ENCODE measurements at places on chromosomes 12 and 14. TPM values are rescaled to one million over a fixed set of nuclear protein-coding genes. Genes with fewer than 3 reads are reported as not detected.

DNA sequence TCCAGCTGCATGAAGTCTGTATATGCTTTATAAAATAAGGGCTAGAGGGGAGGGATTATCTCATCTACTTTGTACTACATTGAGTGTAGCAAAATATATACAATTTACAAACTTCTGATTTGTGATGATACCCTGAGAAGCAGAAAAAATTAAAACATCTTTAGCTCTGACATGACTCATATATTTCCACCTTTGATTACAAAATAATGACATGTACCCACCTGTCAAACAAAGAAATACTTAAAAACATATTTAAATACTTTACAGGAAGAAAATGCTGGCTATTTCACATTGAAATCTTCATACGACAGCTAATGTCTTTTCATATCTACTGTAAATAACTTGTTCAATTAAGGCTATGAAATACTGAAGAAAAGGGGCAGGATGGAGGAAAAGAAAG lies 3.3 kb downstream of the GPR135 start:
- no peak for DNase-seq

DNA sequence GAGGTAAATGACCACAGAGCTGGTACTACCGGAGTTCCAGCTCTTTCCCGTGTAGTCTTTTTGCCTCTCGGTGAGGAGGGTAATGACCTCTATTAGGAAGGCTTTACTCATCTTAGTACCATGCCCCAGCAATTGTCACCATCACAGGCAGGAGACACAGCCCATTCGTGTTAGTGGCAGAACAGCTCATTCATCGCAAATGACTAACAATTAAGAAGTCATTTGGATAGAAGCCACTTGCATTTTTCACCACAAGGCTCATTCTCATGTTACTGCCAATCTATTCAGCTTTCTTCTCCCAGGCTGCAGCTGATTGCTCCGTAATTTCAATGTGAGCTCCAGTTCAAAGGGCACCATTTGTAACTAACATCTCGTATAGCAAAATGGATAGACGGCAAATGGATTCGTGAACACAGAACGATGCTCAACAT lies 718.8 kb upstream of the TMEM132C start:
- peak; percentile 10 for DNase-seq

APOLD1 gene
- 10.6 TPM for total RNA-seq

- no peak for DNase-seq
These were observed 17.6 kb downstream of the MON2 start for GRCh38 chr12:62484233-62484632.

GRCh38 chr14:98379830-98380229 lies 892.2 kb downstream of the BCL11B start:
- no peak for DNase-seq

- DNase-seq: no peak
These were observed 138.7 kb downstream of the MED13L start for GRCh38 chr12:116138781-116139180.

- DNase-seq: no peak
These were observed 75.7 kb downstream of the SSPN start for GRCh38 chr12:26271024-26271423.

ZDHHC22 gene
- 0.03 TPM for total RNA-seq

DIO2 gene
- total RNA-seq: 27.3 TPM

CCDC196 gene
- not detected for total RNA-seq

- no peak for DNase-seq
These were observed 1.3 kb downstream of the RAD52 start for GRCh38 chr12:948238-948637.

DNA sequence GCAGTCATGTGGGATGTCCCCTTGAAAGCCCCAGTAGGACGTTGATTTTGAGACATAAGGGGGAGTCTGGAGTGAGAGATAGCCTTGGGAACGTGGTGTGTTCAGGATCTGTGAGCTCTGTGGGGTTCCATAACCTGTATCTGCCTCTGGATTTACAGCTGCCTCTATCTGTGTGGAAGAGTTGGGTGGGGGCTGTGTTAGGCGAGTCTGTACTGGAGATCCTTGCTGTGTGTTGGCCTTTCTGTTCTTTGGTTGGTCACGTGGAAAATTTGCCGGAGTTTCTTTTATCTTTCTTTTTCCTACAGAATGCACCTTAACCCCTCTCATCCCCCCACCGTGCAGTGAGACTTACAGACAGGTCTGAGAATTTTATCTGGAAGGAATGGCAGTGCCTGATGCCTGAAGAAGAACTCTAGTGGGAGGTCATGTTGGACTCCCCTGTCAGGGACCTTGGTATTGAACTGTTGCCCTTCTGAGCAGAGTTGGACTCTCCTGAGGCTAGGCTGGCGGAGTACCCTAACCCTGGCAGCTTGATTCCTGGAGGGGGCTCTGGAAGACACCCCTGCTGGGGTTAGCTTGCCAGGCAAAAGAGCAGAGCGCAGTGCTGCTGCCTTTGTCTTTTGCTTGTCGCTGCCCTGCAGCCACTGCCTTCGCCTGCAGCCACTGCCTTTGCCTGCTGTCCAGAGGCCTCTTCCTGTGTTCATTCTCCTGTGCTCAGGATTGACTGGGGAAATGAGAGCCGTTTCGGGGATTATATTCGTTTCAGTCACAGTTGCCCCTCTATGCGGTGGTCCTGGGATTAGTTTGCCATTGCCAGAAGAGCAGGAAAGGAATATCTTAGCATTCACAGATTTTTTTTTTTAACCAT lies 34.1 kb downstream of the ZNF664 start:
- no peak for DNase-seq

DNA sequence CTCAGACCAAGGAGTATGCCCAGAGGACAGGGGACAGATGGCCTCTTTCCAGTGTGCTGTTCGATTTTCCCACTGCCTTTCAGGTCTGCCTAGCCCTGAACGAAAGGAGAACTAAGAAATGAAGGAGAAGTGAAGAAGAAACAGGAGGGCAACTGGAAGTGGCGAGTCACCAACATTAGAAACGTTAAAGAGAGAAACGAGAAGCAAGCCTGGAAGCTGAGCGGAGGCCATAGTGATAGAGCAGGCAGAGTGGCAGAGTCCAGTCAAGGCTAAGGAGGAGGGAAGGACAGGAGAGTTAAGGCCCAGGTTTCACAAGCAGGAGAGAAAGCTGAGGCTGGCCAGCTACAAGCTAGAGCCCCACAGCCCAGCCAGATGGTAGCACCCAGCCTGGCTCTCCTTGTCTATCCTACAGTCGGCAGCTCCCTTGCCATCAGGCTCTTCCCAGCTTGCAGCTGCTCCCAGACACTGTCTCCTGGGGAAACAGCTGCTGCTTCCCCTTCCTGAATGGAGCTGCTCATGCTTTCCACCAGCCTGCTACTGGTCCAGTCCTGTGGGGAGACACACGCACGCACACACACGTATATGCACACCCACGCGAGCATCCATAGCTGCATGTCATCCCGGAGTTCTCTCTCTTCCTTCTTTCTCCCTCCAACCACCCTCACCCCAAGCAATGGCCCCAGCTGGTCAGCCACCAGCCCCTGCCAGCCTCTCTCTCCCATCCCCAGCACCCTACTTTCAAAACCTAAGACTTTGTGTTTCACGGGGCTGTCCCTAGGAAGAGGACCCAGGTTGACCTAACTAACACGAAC lies 139.7 kb upstream of the CCND2 start:
- no peak for DNase-seq

EEF1AKMT3 gene
- total RNA-seq: 53.1 TPM

GRCh38 chr12:94621662-94622359 lies 28.5 kb downstream of the TMCC3 start:
- DNase-seq: peak; percentile 37

KLRB1 gene
- total RNA-seq: not detected

- no peak for DNase-seq
These were observed 195.9 kb upstream of the GZMB start for GRCh38 chr14:24829862-24830261.

ZFHX2 gene
- total RNA-seq: not detected

CCDC38 gene
- 0.39 TPM for total RNA-seq

DNA sequence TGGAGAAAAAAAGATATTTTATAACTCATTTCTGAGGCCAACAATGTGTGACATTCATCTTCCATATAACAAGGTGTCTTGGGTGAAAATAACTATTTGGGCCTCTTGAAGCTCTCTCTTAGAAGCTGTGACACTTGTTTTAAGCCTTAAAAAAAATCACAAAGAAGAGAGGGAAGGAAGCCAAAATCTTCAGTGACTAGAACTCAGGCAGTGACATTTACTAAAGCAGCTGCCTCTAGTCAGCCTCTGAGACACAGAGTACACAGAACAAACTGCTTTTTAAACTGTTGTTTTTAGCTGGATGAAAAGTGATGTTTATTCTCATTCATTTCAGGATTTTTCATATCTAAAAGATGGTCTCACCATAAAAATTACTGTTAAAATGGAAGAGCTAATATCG lies 793.6 kb downstream of the GALC start:
- DNase-seq: no peak

GRCh38 chr14:63243646-63244045 lies 39.4 kb downstream of the RHOJ start:
- no peak for DNase-seq

- DNase-seq: no peak
These were observed 5.5 kb upstream of the KLHL33 start for GRCh38 chr14:20441461-20441860.

DNA sequence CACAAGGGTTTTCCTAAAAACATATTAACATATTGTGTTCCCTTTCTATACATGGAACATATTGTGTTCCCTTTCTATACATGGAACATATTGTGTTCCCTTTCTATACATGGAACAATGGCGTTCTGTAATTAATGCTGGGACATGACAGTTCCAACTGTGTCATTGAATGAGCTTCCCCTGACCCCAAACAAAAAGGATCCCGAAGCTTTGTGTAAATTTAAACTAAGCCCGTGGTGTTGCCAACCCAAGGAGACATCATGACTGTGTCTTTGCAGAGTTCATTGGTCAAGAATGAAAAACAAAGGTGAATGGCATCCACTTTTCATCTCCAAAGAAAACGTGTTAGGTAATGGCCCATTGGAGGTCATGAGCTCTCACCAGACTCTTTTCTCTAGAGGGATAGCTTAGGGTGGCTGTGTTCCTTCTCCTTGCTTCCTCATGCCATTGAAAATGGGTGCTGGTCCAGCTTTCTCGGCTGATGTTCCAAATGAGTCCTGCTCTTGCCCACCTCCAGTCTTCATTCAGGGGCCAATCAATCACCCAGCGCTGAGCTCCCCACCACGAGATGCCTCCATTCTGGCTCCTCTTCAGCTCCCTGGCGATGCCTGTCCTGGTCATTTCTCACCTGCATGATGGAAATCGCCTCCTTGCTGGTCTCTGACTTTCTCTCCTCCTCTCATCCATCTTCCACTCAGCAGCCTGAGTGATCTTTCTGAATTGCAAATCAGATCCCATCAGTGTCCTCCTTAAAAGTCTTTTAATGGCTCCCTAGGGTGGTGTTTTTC lies 156.1 kb downstream of the VRK1 start:
- DNase-seq: no peak

- DNase-seq: no peak
These were observed 72.0 kb downstream of the PPP2R5E start for GRCh38 chr14:63470962-63471793.

- no peak for DNase-seq
These were observed 485 bp downstream of the PELI2 start for GRCh38 chr14:56118611-56119181.

TMPRSS12 gene
- not detected for total RNA-seq

DNA sequence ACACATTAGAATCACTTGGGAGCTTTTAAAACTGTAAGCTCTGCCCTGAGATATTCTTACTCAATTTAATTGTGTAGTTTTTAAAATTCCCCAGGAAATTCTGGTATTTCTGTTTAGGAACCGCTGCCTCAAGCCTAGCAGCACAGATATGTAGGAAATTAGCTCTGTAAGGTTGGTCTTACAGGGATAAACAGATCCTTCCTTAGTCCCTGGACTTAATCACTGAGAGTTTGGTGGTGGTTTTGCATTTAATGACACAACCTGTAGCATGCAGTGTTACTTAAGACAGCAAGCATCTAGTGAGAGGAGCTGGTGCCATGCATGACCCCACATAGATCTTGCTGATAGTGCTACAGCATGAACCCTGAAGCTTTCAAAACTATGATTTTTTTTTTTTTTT lies 19.9 kb upstream of the PAPLN start:
- no peak for DNase-seq

EPYC gene
- not detected for total RNA-seq

KRT77 gene
- total RNA-seq: not detected

GRCh38 chr14:61026526-61026925 lies 45.5 kb downstream of the SLC38A6 start:
- peak; percentile 13 for DNase-seq

- no peak for DNase-seq
These were observed 19.6 kb downstream of the NINJ2 start for GRCh38 chr12:643475-644302.

GRCh38 chr14:68514608-68515194 lies 278.2 kb downstream of the ZFP36L1 start:
- DNase-seq: no peak

TAS2R9 gene
- total RNA-seq: not detected

Measured in SJSA1 (cell line).